Kidney capillary endothelial cell (primary cell): ENCODE measurements at places on chromosomes 2 and 18.

- no peak for DNase-seq
Observed at GRCh38 chr2:29325544-29325943, 210.3 kb downstream of the CLIP4 start.

DNA sequence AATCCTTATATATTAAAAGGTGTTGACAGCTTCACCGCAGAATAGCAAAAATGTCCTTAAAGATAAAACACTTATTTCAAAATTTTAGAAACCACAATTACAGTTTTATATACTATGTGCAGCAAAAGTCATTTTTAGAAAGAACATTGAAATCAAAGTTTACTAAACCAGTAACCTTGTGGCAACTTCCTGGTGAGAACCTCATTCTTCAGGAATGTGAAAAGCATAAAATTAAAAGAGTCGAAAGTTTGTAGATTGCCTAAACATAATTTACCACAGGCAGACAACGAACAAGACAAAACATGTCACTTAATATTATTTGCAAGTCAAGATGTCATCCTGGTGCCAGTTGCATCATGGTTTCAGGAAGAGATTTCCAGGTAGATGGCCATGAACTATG, 108.3 kb upstream of the NRP2 start:
- no peak for DNase-seq

DNA sequence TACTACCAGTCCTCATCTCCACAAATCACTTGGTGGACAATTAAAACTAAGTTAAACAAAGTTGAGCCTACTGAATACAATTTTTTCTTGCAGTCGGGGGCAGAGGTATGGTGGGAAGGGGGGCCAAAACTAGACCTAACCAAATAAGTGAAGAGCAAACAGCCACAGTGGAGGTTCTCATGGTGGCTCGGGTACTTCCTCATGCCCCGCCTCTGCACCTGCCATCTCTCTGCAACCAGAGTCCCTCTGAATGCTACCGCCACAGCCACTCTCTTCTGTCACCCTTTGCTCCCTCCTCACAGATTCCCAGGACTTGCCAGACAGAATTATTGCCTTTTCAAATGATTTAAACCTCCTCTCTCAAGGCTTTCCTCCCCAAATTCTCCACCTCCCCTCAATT, 204.2 kb downstream of the TMEM247 start:
- no peak for DNase-seq

DNA sequence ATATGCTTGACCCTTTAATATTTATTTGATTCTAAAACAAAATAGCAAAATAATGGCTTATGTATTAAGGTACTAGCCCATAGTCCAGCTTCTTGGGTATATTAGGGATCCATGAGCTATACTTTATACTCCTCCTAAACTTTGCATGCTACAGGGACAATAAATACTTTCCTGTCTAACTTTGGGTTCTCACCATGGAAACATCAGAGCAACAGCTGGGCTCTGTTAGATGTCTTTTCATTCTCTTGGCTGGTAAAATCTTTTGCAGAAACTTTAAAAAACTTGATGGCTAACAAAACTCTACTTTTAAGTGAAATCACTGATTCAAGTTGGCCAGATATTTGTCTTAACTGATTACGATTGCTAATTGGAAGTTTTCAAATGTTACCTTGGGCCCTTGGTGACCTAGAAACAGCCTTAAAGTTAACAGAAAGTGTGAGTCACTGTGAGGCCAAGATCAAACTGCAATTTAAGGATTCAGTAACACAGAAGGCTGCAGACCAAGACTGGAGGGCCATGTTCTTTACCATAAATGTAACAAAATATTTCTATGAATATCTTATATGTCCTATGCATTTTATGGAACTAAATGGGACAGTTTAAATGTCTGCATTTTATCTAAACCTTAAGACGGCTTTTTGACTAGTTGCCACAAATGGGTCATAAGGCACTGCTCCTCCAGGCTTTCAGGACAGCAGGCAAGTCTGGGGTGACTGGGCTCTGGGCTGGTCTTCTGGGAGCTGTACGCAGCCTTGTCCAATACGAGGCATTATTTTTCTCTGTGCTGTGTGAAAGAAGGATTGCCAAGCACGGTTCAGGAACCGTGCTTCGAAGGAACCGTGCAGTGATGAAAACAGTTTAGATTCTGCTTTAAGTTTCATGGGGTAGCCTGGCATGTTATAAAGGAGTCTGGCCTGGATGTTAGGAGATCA, 188.5 kb downstream of the TPGS2 start:
- no peak for DNase-seq

- DNase-seq: no peak
Observed at GRCh38 chr2:36701391-36701795, 4.9 kb downstream of the VIT start.

- no peak for DNase-seq
Observed at GRCh38 chr2:225865468-225865867, 466.0 kb downstream of the NYAP2 start.

DNA sequence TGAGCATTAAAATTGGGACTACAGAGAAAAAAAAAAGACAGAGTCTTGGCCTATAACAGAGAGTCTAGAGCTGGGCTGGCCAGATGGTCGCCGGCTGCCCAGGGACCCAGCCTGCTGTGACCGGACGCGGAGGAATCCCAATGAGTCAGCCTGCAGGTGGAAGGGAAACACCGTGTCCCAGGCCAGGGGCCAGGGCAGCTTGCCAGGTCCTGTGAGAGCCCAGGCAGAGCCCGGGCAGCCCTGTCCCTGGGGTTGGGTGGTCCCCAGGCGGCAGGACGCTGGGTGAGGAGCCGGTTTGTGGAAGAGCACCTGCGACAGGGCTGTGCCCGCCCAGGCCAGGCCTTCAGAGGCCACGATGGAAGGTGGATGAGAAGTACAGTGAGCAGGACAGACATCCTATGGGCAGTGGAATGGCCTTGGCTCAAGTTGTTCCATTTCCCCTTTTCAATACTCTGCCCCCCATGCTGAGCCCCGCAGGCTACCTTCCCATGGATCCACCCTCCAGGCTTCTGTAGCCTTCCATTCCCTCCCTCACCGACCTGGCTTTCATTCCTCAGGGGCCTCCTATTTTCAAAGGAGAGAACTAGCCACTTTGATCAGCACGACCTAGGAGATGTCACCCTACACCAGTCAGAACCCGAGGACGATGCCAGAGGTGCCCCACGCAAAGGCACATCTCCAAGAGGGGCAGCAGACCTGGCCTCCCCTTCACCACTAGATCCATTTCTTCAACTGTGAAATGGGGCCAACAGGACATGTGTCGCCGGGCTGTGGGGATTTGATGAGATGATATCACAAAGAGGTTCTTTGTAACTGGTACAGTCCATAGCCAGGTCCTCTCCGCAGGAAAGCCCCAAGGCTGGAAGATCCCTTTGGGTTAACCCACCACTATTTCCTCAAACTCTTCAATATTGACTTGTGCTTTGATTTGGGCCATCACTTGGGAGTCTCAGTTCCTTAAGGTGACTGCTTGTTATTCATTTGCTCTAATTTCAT, 87.5 kb downstream of the POLR1A start:
- no peak for DNase-seq

DNA sequence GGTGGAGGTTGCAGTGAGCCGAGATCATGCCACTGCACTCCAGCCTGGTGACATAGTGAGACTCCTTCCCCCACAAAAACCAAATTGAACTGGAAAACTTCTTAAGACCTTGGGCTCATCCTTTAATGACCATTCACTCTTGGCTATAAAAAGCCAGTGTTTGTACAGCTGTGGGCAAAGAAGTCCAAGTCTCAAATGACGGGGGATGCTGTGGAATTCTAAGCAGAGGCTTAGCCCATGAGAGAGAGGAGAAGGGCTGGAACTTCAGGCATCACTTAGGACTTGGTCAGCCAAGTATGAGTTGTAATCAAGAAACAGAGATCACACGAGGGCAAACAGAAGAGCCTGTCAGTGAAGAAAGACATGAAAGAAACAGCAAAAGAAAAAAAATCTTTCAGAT, 79.3 kb upstream of the POU3F3 start:
- no peak for DNase-seq

DNA sequence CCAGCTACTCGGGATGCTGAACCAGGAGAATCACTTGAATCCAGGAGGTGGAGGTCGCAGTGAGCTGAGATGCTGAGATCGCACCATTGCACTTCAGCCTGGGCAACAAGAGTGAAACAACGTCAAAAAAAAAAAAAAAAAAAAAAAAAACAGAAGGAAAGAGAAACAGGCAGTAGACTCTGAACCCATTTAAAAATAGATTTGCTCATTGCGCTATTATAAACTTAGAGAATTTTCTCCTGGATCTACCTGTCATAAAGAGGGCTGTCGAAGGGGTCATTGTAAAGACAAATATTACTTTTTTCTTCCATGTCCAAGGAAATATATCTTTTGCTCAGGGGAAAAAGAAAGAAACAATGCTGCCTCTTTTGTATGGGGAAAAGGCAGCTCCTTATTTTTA, 425.0 kb upstream of the ID2 start:
- DNase-seq: no peak

DNA sequence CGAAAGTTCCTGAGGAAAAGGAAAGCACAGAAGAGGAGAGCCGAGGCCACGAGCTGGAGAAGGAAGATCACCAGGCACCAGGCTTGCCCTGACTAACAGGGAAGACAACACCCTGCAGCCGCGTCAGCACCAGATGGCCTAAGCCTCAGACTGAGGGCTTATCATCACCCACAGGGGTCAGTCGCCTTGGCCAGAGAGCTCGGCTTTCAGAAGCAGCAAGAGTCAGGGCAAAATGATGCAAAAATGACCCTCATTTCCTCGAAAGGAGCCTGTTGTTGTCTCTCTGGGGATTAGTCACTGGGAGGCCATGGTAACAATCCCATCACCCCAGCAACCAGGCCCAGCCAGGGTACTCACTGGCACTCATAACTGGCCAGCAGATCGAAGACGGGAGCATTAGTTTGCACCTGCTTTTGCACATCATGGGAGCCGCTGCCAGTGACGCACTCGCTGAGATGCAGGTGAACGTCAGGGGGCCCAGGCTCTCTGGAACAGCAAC, 42.7 kb upstream of the ZFP36L2 start:
- peak; percentile 77 for DNase-seq

GRCh38 chr2:20629581-20630171, 21.2 kb downstream of the HS1BP3 start:
- no peak for DNase-seq

DNA sequence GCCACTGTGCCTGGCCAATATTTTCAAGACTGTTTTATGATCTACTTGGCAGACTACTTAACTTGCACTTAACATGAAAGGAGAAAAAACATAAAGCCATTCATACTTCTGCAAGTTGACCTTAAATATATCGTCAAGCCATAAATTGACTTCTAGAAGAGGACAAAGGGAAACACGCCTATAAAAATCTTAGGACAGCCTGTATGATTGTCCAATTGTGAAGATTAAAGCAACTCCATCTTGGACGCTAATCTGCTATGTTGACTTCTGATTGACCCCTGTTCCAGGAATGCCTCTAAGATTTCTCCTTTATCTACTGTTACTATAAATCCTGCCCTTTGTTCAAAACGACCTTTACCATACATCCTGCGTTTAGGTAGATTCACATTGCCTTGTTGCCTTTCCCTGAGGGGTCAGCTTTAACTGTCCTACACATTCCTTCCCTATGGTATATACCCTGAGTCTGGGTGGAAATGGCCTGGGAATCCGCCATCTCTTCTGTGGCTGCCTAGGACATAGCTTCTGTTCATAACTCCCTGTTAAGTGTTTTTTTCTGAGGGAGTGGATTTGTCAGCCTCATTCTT, 40.2 kb upstream of the SLC35F5 start:
- DNase-seq: no peak

GRCh38 chr2:191815010-191815409, 31.9 kb downstream of the CAVIN2 start:
- DNase-seq: no peak

- DNase-seq: peak; percentile 85
Observed at GRCh38 chr2:96315400-96316071, 9.6 kb upstream of the ITPRIPL1 start.

DNA sequence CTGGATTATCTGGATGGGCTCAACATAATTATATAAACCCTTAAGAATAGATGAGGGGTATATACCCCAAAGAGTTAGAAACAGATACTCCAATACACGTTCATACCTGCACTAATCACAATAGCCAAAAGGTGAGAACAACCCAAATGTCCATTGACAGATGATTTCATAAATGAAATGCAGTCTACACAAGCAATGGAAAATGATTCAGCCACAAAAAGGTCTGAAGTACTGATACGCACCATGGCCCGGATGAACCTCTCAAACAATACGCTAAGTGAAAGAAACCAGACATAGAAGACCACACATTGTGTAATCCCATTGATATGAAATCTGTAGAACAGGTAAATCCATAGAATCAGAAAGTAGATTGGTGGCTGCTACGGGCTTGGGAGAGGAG, 316.8 kb downstream of the LPIN1 start:
- no peak for DNase-seq

GRCh38 chr2:67646714-67647333, 249.7 kb downstream of the ETAA1 start:
- no peak for DNase-seq

- DNase-seq: peak; percentile 59
Observed at GRCh38 chr18:21914739-21915319, 174.2 kb downstream of the MIB1 start.
